ENCODE measurements at places on chromosomes 2 and 18.

DNA sequence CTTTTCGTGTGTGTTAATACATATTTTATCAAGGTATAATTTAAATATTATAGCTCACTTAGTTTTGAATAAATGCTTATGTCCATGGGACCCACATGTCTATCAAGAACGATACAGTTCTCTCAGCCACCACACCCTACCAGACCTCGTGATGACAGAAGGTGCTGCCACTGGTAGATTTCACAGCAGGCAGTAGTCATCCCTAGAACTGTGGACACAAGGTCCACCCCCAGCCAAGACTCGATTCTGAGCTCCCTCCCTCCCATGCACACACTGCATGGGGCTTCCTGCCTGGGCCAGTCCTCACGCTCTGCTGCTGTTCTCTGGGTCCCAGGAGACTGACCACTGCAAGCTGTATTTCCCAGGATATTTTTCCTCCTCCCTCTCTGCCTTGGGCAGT, 26.5 kb upstream of the CREB1 start:
- DNase-seq = no peak

DNA sequence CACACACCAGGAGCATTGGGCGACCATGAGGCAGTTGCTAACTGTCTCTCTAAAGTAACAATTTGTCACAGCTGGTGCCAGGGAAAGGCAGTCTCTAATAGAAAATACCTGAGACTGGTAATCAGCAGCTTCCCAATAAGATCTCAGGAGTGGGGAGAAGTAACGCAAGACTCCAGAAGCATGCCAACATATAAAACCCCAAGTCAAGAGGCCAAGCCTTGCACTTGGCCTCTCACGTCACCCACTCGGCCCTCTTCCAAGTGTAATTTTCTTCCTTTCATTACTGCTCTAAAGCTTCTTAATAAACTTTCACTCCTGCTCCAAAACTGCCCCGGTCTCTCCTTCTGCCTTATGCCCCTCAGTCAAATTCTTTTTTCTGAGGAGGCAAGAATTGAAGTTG, 455.6 kb upstream of the ACVR2A start:
- DNase-seq = no peak

DNA sequence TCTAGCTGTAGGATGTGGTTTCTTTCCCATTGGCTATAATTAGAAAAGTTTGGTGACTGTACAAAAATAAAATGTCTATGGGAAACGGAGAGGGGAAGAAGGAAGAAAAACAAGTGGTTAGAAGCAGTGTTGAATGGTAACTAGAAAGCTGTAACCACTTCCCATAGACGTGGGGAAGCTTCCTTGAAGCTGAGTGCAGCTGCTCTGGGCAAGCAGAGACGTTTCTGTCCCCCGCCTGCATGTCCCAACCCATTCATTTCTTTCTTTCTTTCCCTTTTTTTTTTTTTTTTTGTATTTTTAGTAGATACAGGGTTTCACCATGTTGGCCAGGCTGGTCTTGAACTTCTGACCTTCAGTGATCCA, 367.8 kb upstream of the HS6ST1 start:
- no peak for DNase-seq

DNA sequence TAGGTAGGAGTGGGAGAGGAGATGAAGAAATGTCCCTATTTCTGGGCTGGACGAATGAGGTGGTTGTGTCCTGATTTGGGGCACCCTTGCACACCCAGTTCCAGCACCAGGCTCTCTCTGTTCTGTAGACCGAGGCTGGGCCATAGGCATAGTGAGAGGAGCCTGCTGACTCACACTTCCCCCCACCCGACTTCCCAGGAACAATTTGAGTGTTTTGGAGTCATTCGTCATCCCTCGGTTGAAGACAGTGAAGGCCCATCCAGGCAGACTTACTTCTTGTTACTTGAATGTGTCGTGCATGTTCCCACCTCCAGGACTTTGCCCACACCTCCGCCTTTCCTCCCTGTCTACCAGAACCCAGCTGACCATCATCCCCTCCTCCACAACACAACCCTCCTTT, 179.1 kb downstream of the HAUS1 start:
- no peak for DNase-seq

DNA sequence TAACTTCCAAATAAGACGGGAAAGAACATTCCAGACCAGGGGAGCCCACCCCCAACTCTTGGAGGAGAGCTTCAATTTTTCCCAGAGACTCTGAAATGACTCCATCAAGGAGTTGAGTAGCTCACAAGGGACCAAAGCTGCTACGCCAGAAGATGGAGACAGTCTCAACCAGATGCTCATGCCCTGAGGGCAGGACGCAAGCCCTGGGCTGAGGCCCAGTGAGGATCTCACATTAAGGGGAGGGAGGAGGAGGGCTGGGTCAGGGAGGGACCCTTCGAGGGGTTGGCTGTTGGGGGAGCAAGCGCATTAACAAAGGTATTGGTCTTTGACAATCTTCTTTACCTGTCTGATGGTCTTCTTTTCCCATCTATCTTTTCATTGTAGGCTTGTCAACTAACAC, 141.3 kb upstream of the SLC1A4 start:
- DNase-seq = no peak

- DNase-seq = no peak
These were observed 100.7 kb upstream of the RNU4ATAC start for GRCh38 chr2:121429927-121430520.

DNA sequence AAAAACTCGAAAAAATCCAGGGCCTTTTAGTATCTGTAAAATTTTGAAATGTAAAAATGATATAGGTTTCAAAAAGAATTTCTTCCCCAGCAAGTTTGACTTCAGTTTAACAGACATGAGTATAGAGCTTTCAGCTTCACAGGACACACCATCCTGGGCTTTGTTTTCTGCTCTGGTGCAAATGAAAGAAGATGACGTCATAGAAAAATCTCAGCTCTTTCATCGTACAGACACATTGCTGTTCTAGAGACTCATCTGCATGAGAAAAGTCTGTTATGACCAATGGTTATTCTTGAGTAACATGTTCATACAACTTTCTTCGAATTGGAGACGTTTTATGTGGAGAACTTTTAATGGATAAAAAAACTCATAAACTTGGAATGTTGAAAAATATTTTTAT, 111.7 kb upstream of the DYNAP start:
- no peak for DNase-seq

DNA sequence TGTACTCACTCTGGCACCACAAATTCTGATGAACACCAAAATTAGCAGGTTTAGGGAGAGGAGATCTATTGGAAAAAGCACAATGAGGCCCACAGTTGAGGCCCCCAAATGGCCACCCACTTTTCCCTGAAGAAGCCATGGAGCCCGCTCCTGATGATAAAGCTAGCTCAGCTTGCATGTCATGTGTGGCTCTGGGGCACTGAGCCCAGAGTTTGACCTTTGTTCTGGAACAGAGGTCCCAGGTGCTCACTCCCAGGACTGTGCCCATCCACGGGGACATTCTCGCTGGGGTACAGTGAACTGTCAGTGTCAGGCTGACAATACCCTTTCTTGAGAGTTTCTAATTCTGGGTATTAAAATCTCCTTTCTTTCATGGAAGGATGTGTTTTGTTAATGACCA, 36.2 kb downstream of the XDH start:
- no peak for DNase-seq

DNA sequence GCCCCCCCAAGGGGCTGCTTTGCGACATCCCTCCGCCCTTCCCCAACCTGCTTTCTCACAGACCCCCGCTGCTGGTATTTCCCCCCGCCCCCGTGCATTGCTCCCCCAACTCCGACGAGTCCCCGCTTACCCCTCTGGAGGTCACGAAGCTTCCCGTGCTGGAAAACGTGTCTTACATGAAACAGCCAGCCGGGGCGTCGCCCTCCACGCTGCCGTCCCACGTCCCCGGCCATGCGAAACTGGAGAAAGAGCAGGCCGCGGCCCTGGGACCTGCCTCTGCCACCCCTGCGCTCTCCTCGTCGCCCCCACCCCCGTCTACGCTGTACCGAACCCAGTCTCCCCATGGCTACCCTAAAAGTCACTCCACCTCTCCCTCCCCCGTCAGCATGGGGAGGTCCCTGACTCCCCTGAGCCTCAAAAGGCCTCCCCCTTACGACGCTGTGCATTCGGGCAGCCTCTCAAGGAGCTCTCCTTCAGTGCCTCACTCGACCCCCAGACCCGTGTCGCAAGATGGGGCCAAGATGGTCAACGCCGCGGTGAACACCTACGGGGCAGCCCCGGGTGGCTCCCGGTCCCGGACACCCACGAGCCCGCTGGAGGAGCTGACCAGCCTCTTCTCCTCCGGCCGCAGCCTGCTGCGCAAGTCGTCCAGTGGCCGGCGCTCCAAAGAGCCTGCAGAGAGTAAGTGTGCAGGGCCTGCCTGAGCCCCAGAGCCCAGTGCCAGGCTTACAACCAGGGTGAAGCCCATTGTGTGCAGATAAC, 183.0 kb downstream of the NYAP2 start:
- no peak for DNase-seq

GRCh38 chr18:80232710-80233109, 14.6 kb downstream of the PARD6G start:
- peak; percentile 25 for DNase-seq

DNA sequence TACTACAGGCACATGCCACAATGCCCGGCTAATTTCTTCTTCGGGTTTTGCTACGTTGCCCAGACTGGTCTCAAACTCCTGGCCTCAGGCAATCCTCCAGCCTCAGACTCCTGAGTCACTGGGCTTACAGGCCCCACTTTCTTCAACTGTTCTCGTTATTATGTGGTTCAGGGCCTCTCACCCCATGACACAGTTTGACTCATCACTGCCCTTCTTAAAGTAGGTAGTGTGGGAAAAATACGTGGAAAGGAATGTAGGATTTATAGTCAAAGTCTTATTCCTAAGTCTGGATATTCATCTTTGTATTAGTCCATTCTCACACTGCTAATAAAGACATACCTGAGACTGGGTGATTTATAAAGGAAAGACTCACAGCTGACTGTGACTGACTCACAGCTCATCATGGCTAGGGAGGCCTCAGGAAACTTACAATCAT, 19.4 kb downstream of the CENPA start:
- no peak for DNase-seq

DNA sequence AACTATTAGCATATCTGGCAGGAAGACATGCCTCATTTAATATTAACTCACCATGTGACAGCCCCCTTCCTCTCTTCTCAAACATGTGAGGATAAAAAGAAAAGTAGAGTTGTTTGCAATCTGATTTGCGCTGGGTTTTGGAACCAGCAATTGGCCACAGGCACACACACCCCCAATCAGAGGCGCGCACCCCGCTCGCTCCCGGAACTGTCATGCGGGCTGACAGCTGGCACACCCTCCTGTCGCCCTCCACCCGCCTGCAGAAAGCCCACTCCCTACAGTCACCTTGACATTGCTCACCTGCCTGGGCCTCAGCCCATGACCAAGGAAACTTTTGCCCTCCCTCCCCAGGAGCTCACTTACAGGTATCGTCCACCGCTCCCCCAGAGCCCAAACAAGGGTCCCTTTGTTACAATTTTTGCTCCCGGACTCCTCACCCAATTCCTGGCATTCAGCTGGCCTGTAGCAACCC, 1.1 kb downstream of the COBLL1 start:
- no peak for DNase-seq

DNA sequence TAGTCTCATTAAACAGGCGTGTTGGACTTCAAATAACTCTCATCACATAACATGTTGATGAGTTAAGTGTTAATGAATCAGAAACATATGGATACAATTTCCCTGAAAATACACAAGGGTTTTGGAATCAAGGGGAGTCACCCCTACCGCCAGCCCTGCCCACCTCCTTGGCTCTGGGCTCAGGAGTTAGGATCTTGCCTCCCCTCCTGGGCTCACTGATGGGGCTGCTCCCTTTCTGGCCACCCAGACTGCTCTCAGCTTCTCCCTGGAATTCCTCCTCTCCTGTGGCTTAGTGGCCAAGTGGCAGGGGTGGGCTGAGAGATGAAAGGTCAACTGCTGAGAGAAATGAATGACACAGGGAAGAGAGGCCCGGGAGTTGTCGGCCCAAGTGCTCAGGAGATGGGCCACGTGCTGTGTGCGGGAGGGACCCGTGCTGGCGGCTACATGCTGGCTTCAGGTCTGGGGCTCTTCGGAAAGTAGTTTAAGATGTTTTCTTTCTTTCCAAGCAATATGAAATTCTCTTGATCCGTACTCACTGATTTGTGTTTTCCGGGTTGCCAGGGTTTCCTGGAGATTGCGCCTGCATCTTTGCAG, 55.8 kb upstream of the TNP1 start:
- DNase-seq = no peak

DNA sequence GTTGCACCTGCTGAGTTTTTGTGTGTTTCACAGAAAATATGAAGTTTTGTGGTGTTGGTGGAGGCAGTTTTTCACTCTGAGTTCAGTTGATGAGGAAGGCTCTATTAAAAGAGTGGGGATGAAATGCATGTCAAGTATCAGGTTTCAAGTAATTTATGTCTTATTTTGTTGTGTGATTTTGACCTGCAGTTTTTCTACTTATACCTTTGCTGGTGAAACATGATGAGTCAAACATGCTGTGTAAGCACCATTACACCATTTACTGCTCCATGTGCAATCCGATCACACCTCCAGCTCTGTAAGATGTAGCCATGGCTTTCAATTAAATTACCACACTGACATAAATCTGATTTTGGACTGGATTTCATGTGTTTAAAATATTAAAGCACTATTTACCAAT, 174.5 kb upstream of the ZEB2 start:
- no peak for DNase-seq

DNA sequence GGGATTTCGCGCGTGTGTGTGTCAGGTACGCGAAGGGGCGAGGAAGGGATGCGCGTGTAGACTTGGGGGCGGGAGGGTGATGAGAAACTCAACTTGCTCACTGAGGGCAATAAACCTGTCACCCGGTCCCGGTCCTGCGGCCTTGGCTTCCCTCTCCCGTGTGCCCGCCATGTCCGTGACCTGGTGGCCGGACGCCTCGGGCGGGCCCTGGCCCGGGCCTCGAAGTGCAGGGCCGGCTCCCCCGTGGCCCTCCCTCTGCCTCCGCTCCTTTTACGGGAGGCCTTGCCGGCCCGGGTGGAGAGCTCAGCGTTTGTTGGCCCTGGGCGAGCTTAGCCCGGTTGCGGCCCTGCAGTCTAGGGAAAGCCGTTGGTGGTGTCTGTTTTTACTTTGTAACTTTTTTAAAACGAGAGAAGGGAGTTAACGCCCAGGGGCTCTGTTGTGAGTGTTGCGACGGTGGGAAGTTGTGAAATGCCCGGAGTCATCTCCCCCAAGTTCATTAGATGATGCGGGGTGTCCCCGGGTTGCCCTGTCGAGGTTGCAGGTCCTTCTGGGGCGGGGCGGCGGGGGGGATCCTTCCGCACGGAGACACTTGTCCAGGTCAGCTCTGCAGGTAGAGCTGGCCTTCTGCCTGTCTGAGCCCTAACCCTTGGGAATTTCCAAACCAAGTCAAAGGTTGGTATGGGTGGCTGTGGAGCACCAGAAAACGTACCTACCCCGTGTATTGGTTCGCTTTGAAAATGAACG, 883 bp downstream of the SMCHD1 start:
- no peak for DNase-seq

Measured in D721Med (cell line).